ENCODE measurements at places on chromosomes 2 and 18. TPM values are rescaled to one million over a fixed set of nuclear protein-coding genes. Genes with fewer than 3 reads are reported as not detected.
A peak's percentile ranks its signal among the peaks of the same experiment; 100 is the strongest.

GRCh38 chr18:62288665-62289008 is 36.5 kb upstream of the TNFRSF11A start:
- DNase-seq: no peak

- DNase-seq: no peak
Observed at GRCh38 chr2:58635801-58636375, 394.8 kb upstream of the FANCL start.

- DNase-seq: no peak
Observed at GRCh38 chr2:66041902-66042657, 392.8 kb upstream of the MEIS1 start.

- DNase-seq: peak; percentile 32
Observed at GRCh38 chr18:72762515-72763122, 105.2 kb downstream of the NETO1 start.

DNA sequence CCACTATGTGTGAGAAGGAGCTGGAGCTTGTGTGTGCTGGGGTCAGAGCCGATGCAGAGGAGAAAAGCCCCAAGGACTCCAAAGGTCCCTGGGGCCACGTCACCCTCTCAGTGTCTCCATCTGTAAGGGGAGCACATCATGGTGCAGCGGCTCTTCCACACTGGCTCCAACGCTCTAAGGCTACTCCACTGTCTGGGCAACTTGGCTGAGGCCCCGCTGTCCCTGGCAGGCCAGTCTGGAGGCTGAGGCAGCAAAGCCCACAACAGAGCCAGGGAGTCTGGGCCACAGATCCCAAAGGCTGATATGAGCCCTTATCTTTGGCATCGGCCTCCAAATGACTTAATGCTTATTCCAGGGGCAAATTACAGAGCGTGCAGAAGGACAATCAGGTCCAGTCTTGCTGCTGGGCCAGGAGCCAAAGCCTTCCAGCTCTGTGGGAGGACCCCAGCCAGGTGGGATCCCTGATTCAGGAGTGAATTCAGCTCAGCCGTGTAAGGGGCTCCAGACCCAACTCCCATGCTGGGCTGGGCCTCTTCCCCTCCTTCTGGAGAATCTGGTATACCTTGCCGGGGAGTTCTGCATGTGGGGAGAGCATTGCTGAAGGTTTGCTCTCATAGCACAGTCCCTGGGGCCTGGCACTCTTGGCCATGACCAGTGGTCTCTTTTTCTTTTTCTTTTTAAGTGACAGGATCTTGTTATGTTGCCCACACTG is 1.8 kb upstream of the DUSP2 start:
- no peak for DNase-seq

DNA sequence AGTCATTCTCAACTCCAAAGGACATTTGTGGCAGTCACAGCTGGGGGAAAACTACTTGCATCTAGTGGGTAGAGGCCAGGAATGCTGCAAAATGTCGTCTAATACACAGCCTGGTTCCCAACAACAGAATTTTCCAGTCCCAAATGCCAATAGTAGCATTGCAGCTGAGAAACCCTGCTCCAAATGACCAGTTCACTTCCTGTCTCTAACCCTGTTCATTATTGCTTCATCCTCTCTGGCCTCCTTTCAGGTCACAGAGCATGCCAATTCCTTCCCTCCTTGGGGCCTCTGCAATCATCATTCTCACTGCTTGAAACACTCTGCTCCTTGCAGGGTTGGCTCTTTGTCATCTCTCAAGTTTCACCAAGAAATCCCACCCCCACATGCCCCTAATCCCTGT is 139.1 kb downstream of the IRS1 start:
- no peak for DNase-seq

DNA sequence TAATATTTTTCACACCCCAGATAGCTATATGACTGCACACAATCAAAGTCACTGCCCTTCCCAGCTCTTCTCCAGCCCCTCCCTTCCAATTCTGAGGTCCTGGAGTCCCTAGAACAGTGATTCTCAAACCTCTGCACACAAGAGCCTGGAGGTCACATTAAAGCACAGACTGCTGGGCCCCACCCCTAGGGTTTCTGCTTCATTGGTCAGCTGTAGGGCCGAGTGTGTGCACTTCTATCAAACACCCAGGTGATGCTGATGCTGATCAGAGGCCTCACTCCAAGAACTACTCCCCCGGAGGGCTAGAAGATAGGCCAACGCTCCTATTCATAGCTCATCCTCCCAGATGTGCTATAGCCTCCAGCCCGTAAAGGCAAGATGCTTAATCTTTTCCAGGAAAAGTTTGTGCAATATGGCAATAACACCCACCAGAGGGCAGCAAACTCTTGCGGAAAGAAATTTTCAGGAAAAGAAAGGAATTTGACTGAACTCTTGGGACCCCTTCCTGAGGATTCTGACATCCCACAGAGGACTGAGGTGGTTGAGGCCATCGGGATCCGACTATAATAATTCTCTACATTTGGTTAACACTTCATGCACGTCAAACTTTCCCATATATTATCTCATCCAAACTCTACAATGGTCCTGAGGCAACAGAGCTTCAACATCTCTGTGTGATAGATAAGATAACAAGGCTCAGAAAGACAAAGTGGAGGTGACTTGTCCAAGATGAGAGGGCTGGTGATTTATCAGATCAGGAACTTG is 194.2 kb upstream of the PKDCC start:
- DNase-seq: peak; percentile 34

GRCh38 chr2:161316701-161317100 is 8.5 kb downstream of the PSMD14 start:
- no peak for DNase-seq

GRCh38 chr2:224513991-224514390 is 71.2 kb downstream of the CUL3 start:
- DNase-seq: no peak

DNA sequence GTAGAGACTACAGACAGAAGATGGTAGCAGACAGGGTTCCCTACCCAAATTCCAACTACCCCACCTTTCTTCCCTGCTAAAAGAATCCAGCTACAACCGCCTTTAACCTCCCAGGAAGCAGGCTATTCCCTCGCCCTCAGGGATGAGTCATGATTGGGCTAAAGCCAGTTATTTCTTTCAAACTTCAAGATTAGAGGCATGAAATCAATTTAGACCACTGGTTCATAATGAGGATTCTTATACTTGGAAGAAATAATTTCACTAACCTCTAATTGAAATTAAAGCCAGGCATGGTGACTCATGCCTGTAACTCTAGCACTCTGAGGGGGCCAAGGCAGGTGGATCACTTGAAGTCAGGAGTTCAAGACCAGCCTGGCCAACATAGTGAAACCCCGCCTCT is 20.0 kb downstream of the TRIP12 start:
- DNase-seq: no peak

GRCh38 chr2:144515099-144515695 is 4.7 kb downstream of the ZEB2 start:
- no peak for DNase-seq

SLC14A1 gene
- 3.7 TPM for total RNA-seq

PLCD4 gene
- 1.2 TPM for total RNA-seq

MRPL19 gene
- total RNA-seq: 40.3 TPM

CTNNA2 gene
- total RNA-seq: 114 TPM

CABYR gene
- 21.6 TPM for total RNA-seq

GALR1 gene
- total RNA-seq: 1.4 TPM

TEX44 gene
- total RNA-seq: not detected
